ENCODE measurements at places on chromosomes 5 and 9. TPM values are rescaled to one million over a fixed set of nuclear protein-coding genes. Genes with fewer than 3 reads are reported as not detected.

- DNase-seq, result no peak
Observed at GRCh38 chr5:40409601-40410000, 270.1 kb upstream of the PTGER4 start.

GRCh38 chr5:133116601-133117000 lies 64.8 kb downstream of the HSPA4 start:
- no peak for DNase-seq

DNA sequence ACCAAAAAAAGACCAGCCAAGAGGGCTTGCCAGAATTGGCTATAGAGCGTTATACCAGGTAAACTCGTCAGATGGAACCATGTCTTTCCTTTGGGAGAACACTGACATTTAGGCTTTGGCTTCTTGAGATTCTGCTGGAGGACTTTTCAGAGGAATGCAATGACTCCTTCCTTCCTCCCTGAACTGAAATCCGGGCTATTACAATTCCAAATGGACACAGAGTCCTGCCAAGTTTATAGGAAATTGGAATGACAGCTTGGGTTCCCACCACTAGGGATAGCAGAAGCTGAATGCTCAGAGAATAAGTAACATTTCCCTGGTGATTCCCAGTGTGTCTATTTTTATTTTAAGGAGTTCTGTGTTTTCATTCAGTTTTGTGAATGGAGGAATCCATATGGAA lies 143.0 kb downstream of the FGF1 start:
- no peak for DNase-seq

DNA sequence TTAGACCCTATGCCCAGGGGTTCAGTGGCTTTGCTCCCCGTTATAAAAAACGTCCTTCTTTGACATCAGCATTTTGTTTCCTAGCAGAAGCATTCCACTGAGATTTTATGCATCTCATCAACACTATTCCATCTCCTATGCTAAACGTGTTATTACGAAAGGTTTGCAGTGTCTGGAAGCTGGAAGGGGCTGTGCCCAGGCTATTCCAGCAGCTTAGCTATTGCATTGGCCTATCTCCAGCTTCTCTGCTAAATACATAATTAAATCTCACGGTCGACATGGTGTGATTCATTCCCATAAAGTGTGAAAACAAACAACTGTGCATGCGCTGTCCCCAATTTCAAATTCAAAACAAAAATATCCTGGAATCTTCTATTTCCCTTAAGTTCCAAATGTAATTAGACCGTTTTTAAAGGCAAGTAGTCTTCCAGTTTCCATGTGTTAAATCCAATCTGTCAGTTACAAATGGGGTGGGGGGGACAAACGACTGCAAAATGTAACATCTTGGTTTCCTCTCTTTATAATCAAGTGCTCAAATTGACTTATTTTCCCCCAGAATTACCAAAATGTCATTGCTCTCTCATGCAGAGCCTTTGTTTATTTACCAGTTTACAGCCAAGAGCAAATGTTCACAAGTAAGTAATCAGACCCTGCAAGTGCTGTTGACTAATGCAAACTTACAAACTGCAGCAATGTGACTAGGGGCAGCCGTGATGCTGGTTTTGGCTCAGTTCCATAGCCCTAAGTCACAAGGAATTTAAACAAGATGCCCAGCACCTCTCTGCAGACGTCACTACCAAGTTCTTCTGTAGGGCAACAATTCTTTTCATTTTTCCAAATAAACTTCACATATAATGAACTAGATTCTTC lies 212.3 kb upstream of the RORB start:
- DNase-seq, result no peak

- DNase-seq, result no peak
Observed at GRCh38 chr9:127741831-127742434, 6.8 kb upstream of the TOR2A start.

DNA sequence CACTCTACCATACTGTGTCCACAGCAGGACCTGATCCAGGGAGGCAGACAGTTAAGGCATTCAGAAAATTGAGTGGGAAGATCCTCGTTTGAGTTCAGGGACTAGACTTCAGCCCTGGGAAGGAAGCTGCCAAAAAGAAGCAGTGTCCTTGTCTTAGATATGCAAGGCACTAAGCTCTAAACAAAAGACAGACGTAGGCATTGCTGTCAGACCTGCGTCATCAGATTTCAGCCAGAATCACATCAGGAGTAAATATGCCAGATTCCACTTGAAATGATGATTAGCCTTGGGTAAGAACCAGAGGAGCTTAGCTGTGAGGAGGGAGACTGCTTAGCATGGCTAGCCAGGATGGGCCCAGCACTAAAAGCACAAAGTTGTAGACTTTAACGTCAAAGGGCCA lies 56.7 kb downstream of the MAMDC2 start:
- no peak for DNase-seq

Gene GFI1B
- 0.57 TPM for total RNA-seq

- DNase-seq, result no peak
Observed at GRCh38 chr5:173265433-173265832, 30.4 kb upstream of the NKX2-5 start.

- DNase-seq, result no peak
Observed at GRCh38 chr5:175697846-175698245, 40.0 kb downstream of the HRH2 start.

DNA sequence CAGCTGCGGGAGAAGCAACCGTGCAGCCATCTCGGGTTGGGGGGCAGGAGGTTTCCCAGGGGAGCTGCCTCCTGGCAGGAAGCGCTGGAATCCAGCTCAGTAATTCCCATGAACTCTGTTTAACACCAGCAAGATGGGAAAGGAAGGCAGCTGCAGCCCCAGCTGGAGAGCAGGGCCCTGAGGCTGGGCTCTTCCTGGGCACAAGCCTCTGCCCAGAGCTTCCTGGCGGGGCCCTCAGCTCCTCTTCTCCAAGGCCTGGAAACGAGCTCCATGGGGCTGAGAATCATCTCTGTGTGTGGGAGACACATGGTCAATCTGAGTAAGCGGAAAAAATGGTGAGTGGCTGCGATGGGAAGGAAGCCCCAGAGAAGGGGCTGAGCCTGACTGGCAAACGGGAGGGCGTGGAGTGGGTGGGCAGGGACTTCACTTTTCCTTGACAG lies 6.3 kb downstream of the MRPL36 start:
- no peak for DNase-seq

DNA sequence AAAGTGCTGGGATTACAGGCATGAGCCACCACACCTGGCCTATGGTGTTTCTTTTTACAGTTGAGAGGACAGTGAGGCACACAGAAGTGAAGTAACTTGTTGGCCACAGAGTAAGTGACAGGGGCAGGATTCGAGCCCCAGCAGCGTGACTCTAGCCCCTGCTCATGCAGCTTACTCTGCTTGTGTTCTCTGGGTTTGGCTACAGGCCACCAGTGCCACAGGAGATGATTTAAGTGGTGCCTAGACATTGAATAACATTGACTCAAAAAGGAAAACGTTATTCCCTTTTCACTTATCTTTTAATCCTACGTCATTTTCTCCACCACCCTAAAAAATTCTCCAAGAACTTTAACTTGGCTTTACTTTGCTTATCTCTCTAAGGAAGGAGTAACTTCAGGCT lies 61.4 kb downstream of the SNX24 start:
- DNase-seq, result no peak

Gene FOXD4L3
- not detected for total RNA-seq

- no peak for DNase-seq
Observed at GRCh38 chr5:53820119-53820801, 259.8 kb downstream of the NDUFS4 start.

- no peak for DNase-seq
Observed at GRCh38 chr5:150121448-150122157, 34.0 kb downstream of the PDGFRB start.

- DNase-seq, result no peak
Observed at GRCh38 chr9:5793812-5794211, 39.1 kb downstream of the ERMP1 start.

GRCh38 chr5:67659288-67659687 lies 462.7 kb upstream of the CD180 start:
- DNase-seq, result no peak

GRCh38 chr5:133275631-133276030 lies 223.8 kb downstream of the HSPA4 start:
- DNase-seq, result no peak

GRCh38 chr9:89686126-89686525 lies 81.3 kb downstream of the GADD45G start:
- no peak for DNase-seq

DNA sequence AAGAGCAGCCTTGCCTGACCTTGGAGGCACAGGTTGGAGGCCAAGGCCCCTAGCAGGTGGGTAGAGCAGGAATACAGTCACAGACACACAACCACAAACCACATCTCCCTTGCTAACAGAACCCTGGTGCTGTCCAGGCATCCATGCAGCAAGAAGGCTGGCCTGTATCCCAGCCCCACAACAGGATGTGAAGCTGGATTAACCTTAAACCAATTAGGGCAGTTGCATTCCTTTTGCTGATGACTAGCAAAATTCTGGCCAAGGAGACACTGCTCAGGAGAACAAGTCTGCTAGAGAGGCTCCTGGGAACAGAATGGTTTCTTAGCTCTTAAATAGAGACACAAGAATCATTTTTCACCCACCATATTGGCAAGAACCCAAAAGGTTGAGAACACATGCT lies 97.8 kb downstream of the C5orf15 start:
- no peak for DNase-seq

DNA sequence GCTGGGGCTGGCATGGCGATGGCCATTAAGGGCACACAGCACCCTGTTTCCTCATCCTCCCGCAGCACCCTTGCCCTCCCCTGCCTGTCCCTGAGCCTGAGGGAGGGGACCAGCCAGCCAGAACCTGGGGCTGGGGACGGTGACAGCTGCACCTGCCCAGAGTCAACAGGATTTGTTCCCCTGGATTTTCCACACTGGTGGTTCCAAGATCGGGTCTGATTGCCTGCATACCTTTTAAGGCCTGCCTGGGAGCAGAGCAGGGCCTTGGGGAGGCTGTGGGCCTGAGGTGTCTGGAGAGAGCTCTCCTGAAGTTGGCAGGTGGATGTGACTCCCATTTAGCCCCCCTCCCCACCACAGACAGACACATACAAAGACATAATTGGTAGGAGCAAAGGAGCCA lies 61.0 kb upstream of the C5orf58 start:
- DNase-seq, result no peak

DNA sequence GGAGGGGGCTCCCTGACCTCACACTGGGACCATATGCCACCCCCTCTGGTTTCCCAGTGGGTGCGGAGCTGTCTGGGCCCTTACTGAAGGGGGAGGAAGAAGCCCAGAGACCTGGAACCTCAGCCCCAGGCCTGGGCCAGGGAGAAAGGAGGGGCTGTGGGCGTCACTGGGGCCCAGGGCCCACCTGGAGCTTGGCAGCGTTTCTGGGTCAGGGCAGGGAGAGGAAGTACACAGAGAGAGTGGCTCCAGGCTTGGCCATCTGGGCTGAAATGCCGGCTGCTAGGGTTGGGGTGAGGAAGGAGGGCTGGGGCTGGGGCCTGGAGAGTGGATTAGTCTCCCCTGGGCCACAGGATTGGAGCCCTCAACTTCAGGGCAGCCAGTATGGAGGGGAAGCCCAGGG lies 6.4 kb upstream of the DAB2IP start:
- no peak for DNase-seq

Gene FBP1
- 3.0 TPM for total RNA-seq

- DNase-seq, result no peak
Observed at GRCh38 chr9:76067696-76068095, 177.2 kb downstream of the PCSK5 start.

- DNase-seq, result no peak
Observed at GRCh38 chr5:65809817-65810531, 88.0 kb downstream of the NLN start.

Gene PCDH1
- total RNA-seq, result 80.9 TPM

Gene SLC25A48
- 1.3 TPM for total RNA-seq

GRCh38 chr5:57420801-57421200 lies 61.8 kb downstream of the ACTBL2 start:
- no peak for DNase-seq

DNA sequence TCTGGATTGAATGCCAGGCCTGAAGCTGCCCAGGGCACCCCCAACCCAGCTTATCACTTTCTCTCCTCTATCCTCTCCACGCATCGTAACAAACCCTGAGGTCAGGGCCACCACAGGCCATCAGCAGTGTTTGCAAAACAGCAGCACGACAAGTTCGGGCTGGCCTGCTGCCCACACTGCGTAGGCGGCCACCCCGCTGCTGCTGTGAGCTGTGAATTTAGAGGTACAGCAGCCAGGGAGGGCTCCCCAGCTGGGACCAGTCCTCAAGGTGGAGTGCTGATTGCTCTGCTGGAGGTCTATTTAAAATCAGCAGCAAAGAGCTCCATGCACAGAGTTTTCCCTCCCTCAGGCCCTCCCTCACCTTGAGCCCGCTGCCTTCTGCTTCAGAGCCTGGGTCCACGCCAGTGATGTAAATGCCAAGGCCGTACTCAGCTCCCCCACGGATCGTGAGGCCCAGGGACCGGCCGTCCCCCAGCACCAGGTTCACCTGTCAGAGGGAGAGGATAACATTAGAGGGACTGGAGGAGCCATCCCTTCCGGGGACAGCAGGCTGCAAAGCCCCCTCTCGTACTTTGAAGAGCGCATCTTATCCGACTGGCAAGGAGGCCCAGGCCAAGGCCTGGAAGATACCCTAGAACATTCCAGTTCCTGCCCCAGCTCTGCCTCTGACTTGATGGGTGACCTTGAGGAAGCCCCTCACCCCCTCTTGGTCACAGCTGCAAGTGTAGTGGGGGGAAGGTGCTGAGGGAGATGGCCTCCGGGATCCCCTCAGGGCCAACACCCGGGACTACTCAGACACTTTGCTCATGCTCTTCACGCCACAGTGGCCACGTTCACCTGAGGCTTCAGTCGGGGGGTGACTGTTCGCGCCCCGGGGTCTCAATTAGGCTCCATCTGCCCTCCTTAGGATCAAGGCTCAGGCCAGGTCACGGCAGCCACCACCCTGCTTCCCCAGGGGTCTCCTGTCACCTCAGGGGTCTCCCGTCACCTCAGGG lies 39.1 kb downstream of the WHRN start:
- DNase-seq, result no peak

Gene ANKRD18B
- 3.8 TPM for total RNA-seq

DNA sequence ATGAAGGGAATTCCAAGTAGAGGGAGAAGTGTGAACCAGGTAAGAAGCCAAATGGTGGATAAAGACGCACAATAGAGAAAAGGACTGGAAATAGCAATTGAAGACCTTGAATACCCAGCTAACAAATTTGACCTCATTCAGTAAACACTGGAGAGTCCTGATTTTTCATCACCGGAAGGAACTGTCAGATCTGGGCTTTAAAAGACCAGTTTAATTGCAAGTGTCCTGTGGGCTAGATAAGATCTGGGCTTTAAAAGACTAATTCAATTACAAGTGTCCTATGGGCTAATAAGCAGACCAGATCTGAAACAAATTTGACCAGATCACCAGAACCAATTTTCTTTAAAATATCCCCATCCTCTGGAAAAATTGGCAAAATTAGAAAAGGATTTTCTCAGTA lies 380.0 kb downstream of the ACTL7B start:
- no peak for DNase-seq

GRCh38 chr5:139108063-139108824 lies 89.9 kb downstream of the SIL1 start:
- no peak for DNase-seq

- DNase-seq, result no peak
Observed at GRCh38 chr5:148639081-148639480, 15.2 kb downstream of the HTR4 start.
